ENCODE measurements at places on chromosomes 5 and 9. TPM values are rescaled to one million over a fixed set of nuclear protein-coding genes. Genes with fewer than 3 reads are reported as not detected.

The UBQLN1 gene
- total RNA-seq: 141 TPM

The UCK1 gene
- total RNA-seq: 20.9 TPM

The EFCAB9 gene
- total RNA-seq: not detected

The HAPLN1 gene
- total RNA-seq: not detected

The ATP10B gene
- not detected for total RNA-seq

The ATG10 gene
- 7.5 TPM for total RNA-seq

The SAXO1 gene
- 0.30 TPM for total RNA-seq

GRCh38 chr9:137277329-137278041, at the start of gene TOR4A:
Gene TOR4A (plus strand): TSS chr9:137277726. CDS start chr9:137278690, 964 bp downstream.
- no peak for DNase-seq

DNA sequence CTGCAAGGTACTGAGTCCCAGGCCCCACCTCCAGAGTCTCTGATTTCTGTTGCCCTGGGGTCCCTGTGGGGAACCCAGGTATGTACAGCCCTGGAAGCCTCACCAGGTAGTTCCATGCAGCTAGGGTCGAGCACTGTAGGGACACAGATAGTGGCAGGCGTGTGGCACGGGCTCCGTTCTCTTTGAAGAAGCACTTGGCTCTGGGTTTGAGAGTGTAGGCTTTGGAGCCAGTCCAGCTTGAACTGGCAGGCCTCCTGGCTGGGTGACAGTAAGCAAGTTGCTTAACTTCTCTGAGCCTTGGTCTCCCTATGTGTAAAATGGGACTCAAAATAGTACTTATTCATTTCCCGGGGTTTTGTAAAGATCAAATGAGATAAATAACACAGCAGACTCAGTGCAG, 5.6 kb downstream of the OLFM1 start:
- DNase-seq: no peak

GRCh38 chr5:72598401-72599064, 91.3 kb upstream of the ZNF366 start:
- no peak for DNase-seq

DNA sequence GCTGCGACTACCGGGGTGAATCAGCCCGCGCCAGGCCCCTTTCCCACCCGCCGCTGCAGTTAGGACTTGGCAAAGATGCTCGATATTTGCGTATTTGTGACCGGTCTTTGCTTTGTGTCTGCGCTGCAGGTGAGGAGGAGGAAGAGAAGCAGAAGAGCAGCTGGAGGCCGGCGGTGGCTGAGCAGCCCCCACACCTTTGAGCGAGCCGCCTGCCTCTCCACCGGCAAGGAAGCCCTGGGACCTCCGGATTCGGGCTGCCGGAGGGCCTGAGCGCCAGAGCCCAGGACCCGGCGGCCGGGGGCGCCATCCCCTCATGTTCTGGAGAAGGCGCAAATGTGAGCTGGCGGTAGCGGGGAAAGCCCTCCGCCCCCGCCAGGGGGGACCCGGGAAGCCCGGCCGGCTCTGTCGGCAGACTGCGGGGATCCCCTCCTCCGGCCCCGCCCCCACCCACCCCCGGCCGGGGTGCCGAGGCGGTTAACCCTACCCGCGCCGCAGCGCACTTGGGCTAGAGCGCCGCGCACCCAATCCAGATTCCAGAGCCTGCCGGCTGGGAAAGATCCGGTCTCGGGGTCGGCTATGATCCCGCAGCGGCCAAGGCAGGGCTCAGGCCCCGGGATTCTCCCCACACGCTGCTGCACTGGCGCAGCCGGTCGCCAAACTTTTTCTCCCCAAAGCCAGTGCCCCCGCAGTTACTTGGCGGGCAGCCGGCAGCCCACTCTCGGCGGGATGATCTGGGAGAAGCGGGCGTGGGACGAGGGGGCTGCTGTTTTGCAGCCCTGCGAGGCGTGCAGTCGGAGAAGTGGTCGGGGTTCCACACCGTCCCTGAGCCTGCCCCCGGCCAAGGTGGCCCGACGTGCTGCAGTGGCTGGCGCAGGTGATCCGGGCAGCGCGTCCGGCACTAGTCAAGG, 800 bp upstream of the KCNN2 start:
- DNase-seq: no peak

- DNase-seq: no peak
These were observed 39.5 kb upstream of the MYOT start for GRCh38 chr5:137828180-137828579.

- no peak for DNase-seq
These were observed 65.5 kb downstream of the MPDZ start for GRCh38 chr9:13213998-13214397.
